ENCODE measurements at places on chromosomes 3 and 15. TPM values are rescaled to one million over a fixed set of nuclear protein-coding genes. Genes with fewer than 3 reads are reported as not detected.

DNA sequence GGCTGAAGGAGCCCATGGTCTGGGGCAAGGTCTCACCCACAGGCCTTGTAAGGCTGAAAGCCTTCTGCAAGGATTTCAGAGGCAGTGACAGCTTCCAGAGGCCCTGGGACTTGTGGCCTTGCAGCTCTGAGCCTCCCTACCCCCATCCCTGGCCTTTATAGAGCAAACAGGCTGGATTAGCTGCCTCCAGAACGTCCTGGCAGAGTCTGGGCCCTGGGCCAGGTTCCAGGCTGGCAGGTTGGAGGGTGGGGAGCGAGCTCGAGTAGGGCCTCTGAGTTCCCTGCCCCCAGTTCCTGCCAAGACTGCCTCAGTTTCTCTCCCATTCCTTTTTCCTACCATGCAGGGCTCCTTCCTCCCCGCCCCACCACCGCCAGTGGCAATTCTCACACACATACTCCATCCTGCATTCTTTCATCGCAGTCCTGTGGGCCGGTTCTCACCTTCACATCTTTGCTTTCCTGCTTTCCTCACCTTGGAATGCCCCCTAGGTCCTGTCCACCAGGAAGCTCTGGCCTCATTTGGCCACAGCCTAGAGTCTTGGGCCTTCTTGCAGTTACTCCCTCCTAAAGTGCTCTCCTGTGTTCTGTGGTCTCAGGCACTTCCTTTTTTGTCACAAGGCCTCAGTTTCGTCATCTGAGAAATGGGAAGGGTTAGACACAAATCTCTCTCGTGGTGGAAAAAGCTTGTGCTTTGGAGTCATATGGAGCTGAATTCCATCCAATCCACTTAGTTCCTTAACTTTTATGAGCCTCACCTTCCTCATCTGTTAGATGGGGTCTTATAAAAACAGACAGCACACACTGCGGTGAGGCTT lies 2.7 kb downstream of the LMAN1L start:
- no peak overlapping the region for H3K27ac ChIP-seq
- H3K27me3 ChIP-seq, result no peaks in the 10 kb centered on the region
- H3K4me1 ChIP-seq, result no peaks in the 10 kb centered on the region
- no peak for DNase-seq
- H3K36me3 ChIP-seq, result no peaks in the 10 kb centered on the region
- H3K4me3 ChIP-seq, result no peak overlapping the region

GRCh38 chr3:194306109-194306686 lies 44.9 kb downstream of the CPN2 start:
- no peaks in the 10 kb centered on the region for H3K4me1 ChIP-seq
- H3K27ac ChIP-seq, result no peak overlapping the region
- no peaks in the 10 kb centered on the region for H3K36me3 ChIP-seq

DNA sequence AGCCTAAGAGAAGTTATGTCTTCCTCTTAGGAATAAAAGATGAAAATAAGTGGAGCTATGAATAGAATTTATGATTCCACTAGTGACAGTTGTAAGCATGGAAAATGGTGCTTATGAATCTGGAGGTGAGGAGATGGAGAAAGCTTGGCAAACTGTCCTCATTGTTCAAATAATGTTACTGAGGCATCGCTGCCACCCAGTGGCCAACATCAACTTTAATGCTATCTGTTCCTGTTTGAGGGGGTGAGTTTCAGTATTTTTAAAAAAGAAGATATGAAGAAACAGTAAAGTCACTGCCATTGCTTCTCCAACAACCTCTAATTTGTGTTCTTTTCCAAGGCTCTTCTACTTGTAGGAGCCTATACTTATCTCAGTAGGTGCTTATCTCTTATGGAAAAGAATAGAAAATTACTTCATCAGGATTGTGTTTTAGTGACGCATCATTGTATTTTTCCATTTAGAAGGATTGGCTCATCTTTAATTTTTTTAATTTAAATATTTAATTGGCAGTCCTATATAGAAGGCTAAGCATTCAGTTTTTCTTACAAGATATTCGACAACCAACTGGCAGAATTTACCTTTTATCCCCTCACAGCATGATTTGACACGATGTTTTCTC lies 260.4 kb upstream of the P2RY1 start:
- no peaks in the 10 kb centered on the region for H3K4me1 ChIP-seq
- H3K27ac ChIP-seq, result no peak overlapping the region
- DNase-seq, result peak; percentile 57
- H3K36me3 ChIP-seq, result no peaks in the 10 kb centered on the region
- H3K4me3 ChIP-seq, result no peak overlapping the region

DNA sequence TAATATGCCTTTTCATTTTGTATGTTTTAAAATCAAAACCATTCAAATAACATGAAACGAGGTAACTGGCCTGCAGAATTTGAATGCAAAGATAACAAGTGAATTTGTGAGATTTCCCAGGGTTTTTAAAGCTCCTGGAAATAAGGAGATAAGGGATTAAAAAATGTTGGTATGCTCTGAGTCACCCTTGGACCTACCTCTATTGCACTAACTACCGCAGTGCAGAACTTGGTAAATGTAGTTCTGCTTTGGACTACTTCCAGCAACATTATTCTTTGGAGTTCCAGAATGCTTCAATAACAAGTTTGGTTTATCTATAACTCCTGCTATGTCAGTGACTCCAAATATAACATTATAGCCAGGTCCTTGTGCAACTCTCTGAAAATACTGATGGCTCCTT lies 201.7 kb downstream of the GAP43 start:
- no peak for DNase-seq
- H3K27ac ChIP-seq, result no peak overlapping the region
- no peaks in the 10 kb centered on the region for H3K27me3 ChIP-seq
- no peaks in the 10 kb centered on the region for H3K36me3 ChIP-seq
- H3K4me3 ChIP-seq, result no peak overlapping the region
- H3K4me1 ChIP-seq, result no peaks in the 10 kb centered on the region

DNA sequence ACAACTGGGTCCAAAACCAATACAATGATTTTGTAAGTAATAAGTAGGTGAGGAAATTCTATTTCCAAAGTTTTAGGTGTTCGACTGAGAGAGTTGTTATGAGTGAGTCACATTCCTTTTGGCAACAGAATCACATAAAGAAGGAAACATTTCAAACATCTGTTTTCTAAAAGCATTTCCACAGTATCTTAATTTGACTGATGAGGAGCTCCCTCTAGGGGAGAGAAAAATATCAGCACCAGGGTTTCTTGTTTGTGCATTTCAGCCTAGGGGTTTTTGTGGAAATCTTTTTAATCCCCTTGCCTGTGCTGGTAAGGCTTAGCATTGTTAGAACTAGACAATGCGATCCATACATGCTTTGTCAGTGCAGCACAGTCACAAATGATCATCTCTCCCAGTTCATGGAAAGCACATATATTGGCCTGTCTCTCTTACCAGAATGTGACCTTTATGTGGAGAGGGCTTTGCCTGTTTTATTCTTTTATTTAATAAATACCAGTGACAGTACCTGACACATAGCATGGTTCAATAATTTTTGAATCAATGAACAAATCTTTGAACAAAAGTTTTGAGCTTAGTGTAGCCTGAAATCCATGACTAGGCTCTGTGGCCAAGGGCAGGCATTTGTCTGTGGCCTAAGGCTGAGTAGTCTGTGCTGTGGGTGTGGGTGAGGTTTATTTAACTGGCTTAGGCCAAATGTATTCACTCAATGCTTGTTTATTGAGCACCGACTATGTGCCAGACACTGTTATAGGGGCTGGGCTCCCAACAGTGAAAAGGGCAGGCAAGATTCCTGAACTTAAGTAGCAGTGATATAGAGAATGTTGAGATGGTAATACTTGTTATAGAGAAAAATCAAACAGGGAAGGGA lies 21.1 kb upstream of the IQCF6 start:
- no peaks in the 10 kb centered on the region for H3K36me3 ChIP-seq
- no peak overlapping the region for H3K4me3 ChIP-seq
- H3K27ac ChIP-seq, result no peak overlapping the region
- H3K27me3 ChIP-seq, result no peaks in the 10 kb centered on the region
- peak; percentile 21 for DNase-seq
- no peaks in the 10 kb centered on the region for H3K4me1 ChIP-seq

DNA sequence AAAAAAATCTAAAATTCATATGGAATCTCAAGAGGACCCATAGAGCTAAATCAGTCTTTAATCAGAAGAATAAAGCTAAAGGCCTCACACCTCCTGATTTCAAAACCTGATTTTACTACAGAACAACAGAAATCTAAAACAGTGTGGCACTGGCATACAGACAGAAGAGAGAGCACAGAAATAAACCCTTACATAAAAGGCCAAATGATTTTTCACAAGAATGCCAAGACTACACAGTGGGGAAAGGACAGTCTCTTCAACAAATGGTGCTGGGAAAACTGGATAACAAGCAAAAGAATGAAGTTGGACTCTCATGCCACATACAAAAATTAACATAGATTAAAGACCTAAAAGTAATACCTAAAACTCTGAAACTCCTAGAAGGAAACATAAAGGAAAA lies 10.1 kb downstream of the TOP2B start:
- H3K27ac ChIP-seq, result no peak overlapping the region
- H3K4me1 ChIP-seq, result peaks cover 3% of the 10 kb centered on the region
- no peaks in the 10 kb centered on the region for H3K27me3 ChIP-seq
- no peaks in the 10 kb centered on the region for H3K36me3 ChIP-seq
- no peak overlapping the region for H3K4me3 ChIP-seq

DNA sequence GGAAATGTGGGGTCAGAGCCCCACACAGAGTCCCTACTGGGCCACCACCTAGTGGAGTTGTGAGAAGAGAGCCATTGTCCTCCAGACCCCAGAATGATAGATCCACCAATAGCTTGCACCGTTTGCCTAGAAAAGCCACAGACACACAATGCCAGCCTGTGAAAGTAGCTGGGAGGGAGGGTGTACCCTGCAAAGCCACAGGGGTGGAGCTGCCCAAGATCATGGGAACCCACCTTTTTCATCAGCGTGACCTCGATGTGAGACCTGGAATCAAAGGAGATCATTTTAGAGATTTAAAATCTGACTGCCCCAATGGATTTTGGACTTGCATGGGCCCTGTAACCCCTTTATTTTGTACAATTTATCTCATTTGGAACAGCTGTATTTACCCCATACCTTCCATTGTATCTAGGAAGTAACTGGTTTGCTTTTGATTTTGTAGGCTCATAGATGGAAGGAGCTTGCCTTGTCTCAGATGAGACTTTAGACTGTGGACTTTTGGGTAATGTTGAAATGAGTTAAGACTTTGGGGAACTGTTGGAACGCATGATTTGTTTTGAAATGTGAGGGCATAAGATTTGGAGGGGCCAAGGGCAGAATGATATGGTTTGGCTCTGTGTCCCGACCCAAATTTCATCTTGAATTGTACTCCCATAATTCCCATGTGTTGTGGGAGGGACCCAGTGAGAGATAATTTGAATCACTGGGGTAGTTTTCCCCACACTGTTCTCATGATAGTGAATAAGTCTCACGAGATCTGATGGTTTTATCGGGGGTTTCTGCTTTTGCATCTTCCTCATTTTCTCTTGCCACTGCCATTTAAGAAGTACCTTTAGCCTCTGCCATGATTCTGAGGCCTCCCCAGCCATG lies 49.0 kb downstream of the CD200 start:
- peaks cover 3% of the 10 kb centered on the region for H3K4me1 ChIP-seq
- no peaks in the 10 kb centered on the region for H3K36me3 ChIP-seq
- no peak overlapping the region for H3K27ac ChIP-seq
- no peaks in the 10 kb centered on the region for H3K27me3 ChIP-seq
- H3K4me3 ChIP-seq, result no peak overlapping the region

GRCh38 chr3:131329774-131330173 lies 51.8 kb upstream of the NUDT16 start:
- DNase-seq, result no peak
- no peak overlapping the region for H3K4me3 ChIP-seq
- no peak overlapping the region for H3K27ac ChIP-seq

DNA sequence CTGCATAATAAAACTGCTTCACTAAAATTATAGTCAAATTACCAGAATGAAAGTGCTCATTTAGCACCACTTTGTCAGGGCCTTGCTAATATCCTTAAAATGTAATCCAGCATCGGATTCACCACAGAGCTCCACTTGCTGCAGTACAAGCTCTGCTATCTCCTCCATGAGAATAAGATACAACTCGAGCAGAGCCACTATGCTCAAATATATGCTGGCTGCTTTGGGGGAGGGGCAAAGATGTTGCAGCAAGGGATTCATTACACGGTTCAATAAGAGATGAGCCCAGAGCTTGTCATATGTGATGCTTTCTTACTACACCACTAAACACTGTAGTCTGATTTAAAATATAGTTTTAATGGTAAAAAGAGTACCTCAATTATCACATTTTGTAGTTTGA lies 72.2 kb downstream of the DLG1 start:
- H3K36me3 ChIP-seq, result no peaks in the 10 kb centered on the region
- no peaks in the 10 kb centered on the region for H3K27me3 ChIP-seq
- DNase-seq, result no peak

- no peak overlapping the region for H3K27ac ChIP-seq
- H3K4me3 ChIP-seq, result no peak overlapping the region
- H3K27me3 ChIP-seq, result no peaks in the 10 kb centered on the region
Observed at GRCh38 chr3:171548917-171549316, 88.7 kb upstream of the TNIK start.

- no peak overlapping the region for H3K4me3 ChIP-seq
- no peaks in the 10 kb centered on the region for H3K27me3 ChIP-seq
- H3K27ac ChIP-seq, result no peak overlapping the region
- no peaks in the 10 kb centered on the region for H3K4me1 ChIP-seq
- H3K36me3 ChIP-seq, result no peaks in the 10 kb centered on the region
Observed at GRCh38 chr3:73848173-73848906, 223.6 kb upstream of the PDZRN3 start.

GRCh38 chr3:195084746-195085145 lies 186.2 kb downstream of the XXYLT1 start:
- H3K36me3 ChIP-seq, result no peaks in the 10 kb centered on the region
- H3K27ac ChIP-seq, result no peak overlapping the region
- no peak for DNase-seq

DNA sequence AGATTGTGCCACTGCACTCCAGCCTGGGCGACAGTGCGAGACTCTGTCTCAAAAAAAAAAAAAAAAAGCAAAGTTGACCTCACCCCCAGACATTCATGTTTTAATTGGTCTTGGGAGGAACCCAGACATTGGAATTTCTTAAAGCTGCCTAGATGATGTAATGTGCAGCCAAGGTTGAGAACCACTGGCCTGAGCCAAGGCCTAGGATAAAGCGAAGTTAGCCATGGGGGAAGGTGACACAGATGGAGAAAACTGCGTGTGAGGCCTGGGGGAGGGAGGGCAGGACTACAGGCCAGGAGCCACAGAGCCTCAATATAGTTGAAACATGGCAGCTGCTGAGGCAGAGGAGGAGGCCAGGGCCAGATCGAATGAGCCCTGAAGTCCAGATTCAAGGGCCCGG lies 21.0 kb downstream of the GLB1 start:
- H3K4me1 ChIP-seq, result no peaks in the 10 kb centered on the region
- H3K4me3 ChIP-seq, result no peak overlapping the region
- no peak overlapping the region for H3K27ac ChIP-seq
- DNase-seq, result no peak
- no peaks in the 10 kb centered on the region for H3K36me3 ChIP-seq

DNA sequence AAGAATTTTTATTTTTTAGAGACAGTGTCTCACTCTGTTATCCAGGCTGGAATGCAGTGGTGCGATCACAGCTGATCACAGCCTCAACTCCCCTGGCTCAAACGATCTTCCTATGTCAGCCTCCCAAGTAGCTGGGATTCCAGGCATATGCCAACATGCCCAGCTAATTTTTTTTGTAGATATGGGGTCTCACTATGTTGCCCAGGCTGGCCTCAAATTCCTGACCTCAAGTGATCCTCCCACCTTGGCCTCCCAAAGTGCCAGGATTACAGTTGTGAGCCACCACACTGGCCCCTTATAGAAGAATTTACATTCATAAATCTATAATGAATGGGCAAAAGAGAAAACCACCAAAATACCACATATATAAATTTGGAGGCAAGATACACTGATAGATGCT lies 15.2 kb downstream of the SENP7 start:
- no peaks in the 10 kb centered on the region for H3K4me1 ChIP-seq
- DNase-seq, result no peak
- H3K4me3 ChIP-seq, result no peak overlapping the region
- H3K36me3 ChIP-seq, result no peaks in the 10 kb centered on the region

RPSA gene
- 1,395 TPM for total RNA-seq

CCR9 gene
- not detected for total RNA-seq

HGD gene
- 6.4 TPM for total RNA-seq

ADGRG7 gene
- 0.21 TPM for total RNA-seq

TMEM40 gene
- total RNA-seq, result not detected

Data from uterus (tissue), 4 donors.